ENCODE measurements at places on chromosomes 5 and 9.
A peak's percentile ranks its signal among the peaks of the same experiment; 100 is the strongest.

- DNase-seq = no peak
Measured at GRCh38 chr5:120254385-120254784, 209.7 kb upstream of the PRR16 start.

DNA sequence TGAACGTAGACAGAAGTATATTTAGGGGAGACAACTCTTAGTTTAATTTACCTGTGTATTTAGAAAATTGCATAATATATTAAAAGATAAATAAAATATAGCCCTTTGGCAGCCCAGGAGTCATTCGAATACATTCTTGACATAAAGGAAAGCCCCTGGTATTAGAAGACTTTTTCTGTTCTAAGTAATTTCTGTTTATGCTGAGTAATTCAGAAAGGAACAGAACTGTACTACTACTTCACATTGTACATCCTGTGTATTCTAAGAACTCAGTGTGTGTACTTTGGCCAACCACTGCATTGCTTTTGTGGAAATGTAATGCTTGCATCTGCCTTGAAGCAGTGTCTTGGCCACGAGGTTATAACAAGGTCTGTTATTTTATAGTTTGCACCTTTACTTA lies 136.4 kb downstream of the KDM4C start:
- DNase-seq = no peak

- DNase-seq = no peak
Measured at GRCh38 chr9:111412280-111412679, 71.9 kb downstream of the ECPAS start.

DNA sequence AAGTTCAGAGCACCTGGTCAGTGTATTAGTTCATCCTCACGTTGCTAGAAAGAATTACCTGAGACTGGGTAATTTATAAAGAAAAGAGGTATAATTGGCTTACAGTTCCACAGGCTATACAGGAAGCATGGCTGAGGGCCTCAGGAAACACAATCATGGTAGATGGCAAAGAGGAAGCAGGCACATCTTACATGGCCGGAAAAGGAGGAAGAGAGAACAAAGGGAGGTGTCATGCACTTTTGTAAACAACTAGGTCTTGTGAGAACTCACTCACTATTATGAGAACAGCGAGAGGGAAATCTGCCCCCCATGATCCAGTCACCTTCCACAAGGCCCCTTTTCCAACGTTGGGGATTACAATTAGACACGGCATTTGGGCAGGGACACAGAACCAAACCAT lies 28.8 kb upstream of the CAVIN4 start:
- DNase-seq = no peak

DNA sequence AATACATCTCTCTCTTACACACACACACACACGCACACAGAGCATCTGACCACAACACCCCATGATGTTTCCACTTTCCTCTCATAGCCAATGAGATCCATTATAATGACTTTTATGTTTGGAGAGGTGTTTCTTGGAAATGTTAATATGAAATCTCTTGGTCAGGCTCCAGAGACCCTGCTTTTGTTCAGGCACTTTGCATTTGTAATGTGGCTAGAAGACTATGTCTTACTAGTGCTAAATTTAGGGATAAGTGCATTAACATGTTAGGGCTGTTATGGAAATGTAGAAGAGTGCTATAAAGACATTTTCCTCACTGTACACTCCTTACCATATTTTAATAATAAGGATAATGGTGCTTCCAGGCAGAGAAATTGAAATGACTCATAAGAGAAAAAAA lies 3.8 kb downstream of the CDH9 start:
- no peak for DNase-seq

DNA sequence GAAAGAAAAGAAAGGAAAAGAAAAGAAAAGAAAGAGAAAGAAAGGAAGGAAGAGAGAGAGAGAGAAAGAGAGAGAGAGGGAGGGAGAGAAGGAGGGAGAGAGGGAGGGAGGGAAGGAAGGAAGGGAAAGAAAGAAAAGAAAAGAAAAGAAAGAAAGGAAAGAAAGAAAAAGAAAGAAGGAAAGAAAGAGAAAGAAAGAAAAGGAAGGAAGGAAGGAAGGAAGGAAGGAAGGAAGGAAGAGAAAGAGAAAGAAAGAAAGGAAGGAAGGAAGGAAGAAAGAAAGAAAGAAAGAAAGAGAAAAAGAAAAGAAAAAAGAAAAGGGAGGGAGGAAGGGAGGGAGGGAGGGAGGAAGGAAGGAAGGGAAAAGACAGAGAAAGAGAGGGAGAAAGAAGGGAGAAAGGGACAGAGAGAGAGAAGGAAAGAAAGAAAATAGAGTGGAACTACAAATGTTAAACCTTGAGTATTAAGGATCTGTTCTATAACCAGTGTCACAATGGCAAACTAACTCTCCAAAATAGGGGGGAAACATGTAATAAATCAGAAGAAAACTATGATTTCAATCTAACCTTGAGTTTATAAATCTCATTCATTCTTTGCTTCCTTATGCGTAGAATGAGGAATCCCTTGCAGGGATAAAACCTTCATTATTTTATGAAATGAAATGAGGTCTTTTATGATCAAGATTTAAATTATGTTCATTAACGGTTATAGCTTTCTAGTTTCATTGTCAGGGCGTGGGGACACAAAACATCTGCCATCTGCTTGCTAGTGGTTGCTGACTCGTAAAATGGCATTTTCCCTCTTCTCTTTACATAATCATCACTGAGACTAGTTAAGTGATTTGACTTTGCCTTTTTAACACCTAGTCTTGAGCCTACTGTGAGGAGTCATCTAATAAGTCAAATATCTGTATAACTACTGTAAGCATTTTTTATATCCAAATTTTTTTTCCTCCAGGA lies 40.7 kb upstream of the RAD23B start:
- DNase-seq = no peak

- no peak for DNase-seq
Measured at GRCh38 chr9:12859704-12860251, 85.0 kb downstream of the LURAP1L start.

GRCh38 chr9:73125651-73126050 lies 26.0 kb upstream of the ANXA1 start:
- DNase-seq = no peak

DNA sequence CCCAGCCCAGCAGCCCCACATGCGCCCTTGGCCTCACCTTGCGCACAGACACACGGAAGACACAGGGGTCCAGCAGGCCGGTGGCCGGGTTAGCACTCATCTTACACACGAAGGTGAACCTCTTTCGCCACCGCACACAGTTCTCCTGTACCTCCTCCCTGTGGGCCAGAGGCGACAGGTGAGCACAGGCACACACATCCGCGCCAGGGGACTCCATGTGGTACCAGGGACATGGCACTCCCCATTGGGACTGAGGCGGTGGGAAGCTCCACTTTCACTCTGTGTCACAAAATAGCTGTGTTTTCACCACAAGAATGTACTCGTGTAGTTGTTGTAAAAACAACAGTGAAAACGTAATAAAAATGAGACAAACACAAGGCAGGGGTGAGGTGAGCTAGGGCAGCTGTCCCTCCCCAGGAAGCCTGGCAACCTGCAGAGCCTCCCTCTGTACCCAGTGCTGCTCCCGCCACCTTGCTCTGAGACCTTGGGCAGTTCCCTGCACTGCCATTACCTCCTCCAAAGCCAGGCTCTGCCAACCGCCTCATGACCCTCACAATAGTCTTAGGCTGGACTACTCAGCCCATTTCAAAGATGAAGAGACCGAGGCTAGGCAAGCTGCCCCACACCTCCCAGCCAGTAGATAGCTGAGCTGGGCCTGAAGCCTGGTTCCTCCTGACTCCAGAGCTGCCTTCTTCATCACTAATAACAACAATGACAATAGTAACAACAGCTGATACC lies 16.3 kb upstream of the DPM2 start:
- DNase-seq = no peak

- no peak for DNase-seq
Measured at GRCh38 chr9:109969011-109969410, 189.0 kb downstream of the PALM2AKAP2 start.

DNA sequence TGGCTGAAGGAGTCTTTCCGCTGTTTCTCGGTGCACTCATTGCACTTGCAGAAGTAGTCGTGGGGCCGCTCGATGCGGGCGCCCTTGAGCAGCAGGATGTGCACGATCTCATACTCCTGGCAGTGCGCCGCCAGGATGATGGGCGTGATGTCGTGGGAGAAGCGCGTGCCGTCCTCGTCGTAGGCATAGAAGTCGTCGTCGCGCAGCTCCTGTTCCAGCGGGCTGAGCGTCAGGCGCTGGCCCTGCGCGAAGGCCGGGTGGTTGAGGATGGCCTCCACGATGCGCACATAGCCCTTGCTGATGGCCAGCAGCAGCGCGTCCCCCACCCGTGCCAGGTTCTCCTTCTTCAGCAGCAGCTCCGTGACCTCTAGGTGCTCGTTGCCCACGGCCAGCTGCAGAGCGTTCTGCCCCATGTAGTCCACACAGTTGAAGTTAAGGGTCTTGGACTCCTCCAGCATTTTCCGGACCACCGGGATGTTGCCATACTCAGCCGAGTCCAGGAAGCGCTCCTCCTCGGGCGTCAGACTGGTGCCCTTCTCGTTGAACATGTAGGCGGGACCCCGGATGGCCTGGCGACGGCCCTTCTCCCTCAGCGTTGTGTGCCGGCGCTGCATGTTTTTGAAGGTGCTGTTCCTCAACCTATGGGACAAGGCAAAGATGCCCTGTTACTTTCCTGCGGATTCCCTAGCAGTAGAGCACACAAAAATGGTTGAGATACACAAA lies 8.4 kb downstream of the TRPC7 start:
- no peak for DNase-seq

DNA sequence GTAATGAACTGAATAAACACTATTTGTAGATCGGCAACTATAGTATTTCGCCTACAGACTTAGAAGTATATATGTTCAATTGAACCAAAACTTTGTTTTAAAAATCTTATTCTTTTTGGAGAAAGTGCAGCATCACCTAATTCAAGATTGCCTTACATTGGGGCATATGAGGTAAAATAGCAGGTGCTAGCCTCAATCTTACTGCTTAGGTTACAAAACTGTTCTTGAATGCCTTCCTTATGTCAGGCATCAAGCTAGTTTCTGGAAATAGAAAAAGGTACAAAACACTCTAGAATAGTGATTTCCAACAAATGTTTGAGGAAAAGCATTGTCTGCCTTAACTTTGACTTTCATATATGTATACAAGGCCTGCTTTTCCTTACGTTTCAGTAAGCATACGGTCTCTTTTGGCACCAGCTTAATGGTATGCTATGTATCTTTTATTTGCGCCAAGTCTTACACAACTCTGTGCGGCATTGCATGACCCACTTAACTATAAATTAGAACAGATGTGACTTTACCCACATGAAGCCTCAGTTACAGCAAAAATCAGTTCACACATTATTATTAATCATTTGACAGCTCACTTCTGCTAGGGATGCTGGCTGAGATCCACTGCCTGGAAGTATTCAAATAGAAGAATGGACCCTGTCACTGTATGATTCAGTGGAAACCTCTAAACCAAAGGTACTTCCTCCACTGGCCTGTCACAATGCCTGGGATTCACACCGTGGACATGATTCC lies 174.1 kb downstream of the PRELID2 start:
- no peak for DNase-seq

DNA sequence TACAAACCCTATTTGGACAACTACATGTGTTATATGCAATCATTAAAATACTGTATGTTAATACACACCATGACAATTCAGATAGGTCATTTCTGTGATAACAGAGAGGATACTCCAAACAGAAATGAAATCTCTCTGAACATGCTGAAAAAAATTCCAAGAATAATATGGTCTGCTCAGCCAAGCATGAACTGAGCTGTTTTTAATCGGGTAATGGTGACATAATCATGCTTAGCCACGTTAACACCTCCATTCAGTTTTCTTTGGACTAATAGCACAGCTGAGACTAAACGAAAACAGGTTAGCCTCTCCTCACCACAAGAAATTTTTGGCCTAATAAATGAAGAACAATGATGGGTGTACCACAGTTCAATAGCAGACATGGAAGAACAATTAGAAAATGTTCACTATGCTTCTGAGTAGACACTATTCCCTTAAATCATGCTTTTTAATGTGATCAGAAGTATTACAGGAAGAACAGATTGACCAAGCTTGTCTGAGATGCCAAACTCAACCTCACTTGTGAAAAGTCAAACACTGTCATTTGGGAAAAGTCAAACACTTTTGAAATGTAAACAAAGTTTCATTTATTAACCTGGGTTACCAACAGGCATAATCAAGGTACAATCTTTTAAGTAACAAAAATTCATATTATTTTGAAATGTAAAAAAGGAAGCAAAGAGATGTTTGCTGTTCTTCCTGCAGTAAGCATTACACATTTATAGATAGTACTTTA lies 19.4 kb downstream of the RAB14 start:
- DNase-seq = no peak

DNA sequence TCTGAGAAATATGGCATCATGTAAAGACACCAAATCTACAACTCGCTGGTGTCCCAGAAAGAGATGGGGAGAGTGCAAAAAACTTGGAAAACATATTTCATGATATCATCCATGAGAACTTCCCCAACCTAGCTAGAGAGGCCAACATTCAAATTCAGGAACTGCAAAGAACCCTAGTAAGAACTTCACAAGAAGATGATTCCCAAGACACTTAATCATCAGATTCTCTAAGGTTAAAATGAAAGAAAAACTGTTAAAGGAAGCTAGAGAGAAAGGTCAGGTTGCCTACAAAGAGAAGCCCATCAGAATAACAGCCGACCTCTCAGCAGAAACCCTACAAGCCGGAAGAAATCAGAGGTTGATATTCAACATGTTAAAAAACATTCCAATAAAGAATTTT lies 95.5 kb upstream of the PRLR start:
- DNase-seq = no peak

DNA sequence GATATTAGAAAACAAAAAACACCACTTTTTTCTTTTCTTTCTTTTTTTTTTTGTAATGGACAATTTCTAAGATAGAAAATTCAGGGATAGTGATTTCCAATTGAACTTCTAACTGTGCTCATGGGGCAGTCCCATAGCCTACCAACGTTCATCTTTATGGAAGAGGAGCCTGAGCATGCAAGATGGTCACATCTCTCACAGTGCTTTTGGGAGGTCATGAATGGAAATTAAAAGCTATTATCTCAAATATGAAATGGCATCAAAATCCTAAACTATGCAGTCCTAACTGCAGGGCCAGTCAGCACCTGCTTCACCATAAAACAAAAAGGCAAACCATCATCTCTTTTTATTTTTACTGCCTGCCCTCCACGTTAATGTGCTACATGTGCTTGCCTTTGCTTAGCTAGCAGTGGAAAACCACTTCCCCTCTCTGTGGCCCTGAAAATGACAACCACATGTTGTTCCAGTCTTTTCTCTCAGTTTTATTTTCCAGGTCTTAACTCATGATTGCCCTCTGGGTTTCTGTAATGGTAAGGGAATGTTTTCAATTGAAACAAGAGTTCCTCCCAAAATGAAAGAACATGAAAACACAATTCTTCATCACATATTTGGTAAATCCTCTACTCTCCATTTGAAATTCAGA lies 16.7 kb downstream of the IFNB1 start:
- no peak for DNase-seq

- DNase-seq = peak; percentile 16
Measured at GRCh38 chr9:135770203-135770535, 68.2 kb downstream of the KCNT1 start.

GRCh38 chr9:113011911-113012381 lies at the start of gene ZNF883:
Gene ZNF883, minus strand, starts transcription at chr9:113012192.
- DNase-seq = peak; percentile 57

DNA sequence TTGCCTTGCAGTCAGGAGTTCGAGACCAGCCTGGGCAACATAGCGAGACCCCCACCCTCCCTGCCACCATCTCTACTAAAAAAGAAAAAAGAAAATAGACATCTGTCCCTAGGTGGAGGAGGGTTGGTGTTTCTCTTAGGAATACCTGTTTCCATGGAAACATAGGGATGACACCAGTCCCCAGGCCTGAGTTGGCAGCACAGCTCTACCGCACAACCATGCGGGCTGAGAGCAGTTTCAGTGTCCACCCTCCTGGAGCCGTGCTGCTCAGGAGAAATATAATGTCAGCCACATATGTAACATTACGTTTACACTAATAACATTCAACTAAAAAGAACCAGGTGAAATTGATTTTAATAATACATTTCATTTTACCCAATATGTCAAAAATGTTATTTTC lies 39.3 kb upstream of the CDK20 start:
- DNase-seq = no peak
